Osteocyte (in vitro differentiated cells): ENCODE measurements at places on chromosomes 5 and 9. TPM values are rescaled to one million over a fixed set of nuclear protein-coding genes. Genes with fewer than 3 reads are reported as not detected.

Gene STKLD1
- total RNA-seq = 3.5 and 5.1 TPM in 2 replicates

Gene DIRAS2
- 2.7 and 5.1 TPM in 2 replicates for total RNA-seq

Gene UGT3A2
- total RNA-seq = not detected in 2 replicates

Gene ANKRD20A1
- 0.42 and 1.7 TPM in 2 replicates for total RNA-seq

Gene RNF208
- 7.2 and 8.0 TPM in 2 replicates for total RNA-seq

Gene DMAC1
- total RNA-seq = 41.1 and 41.6 TPM in 2 replicates

Gene MYOZ3
- 0.27 and 1.5 TPM in 2 replicates for total RNA-seq

Gene FGF18
- total RNA-seq = 5.9 and 6.0 TPM in 2 replicates

Gene IFNA2
- not detected in 2 replicates for total RNA-seq

Gene PCDHGA2
- total RNA-seq = 0.21 TPM in 1 of 2 replicates, not detected in the other

Gene NTNG2
- 6.2 and 6.7 TPM in 2 replicates for total RNA-seq

Gene NIPAL4
- total RNA-seq = 2.3 and 2.4 TPM in 2 replicates
